ENCODE measurements at places on chromosomes 16 and 17.
A peak's percentile ranks its signal among the peaks of the same experiment; 100 is the strongest.

- no peak for DNase-seq
Measured at GRCh38 chr17:41800601-41801373, 11.0 kb downstream of the P3H4 start.

- no peak for DNase-seq
Measured at GRCh38 chr16:87492291-87492630, 563 bp downstream of the ZCCHC14 start.

- peak; percentile 50 for DNase-seq
Measured at GRCh38 chr17:34606763-34607162, 27.4 kb downstream of the TMEM132E start.

GRCh38 chr17:41863074-41863848 lies 2.0 kb downstream of the KLHL11 start:
- DNase-seq = no peak

- no peak for DNase-seq
Measured at GRCh38 chr17:10018461-10018891, 113.4 kb upstream of the RCVRN start.

- no peak for DNase-seq
Measured at GRCh38 chr17:82175951-82176350, 36.7 kb downstream of the CCDC57 start.

- DNase-seq = peak; percentile 68
Measured at GRCh38 chr16:27531826-27532800, 17.6 kb downstream of the GTF3C1 start.

GRCh38 chr16:85103114-85104079 lies 8.9 kb downstream of the CIBAR2 start:
- no peak for DNase-seq

DNA sequence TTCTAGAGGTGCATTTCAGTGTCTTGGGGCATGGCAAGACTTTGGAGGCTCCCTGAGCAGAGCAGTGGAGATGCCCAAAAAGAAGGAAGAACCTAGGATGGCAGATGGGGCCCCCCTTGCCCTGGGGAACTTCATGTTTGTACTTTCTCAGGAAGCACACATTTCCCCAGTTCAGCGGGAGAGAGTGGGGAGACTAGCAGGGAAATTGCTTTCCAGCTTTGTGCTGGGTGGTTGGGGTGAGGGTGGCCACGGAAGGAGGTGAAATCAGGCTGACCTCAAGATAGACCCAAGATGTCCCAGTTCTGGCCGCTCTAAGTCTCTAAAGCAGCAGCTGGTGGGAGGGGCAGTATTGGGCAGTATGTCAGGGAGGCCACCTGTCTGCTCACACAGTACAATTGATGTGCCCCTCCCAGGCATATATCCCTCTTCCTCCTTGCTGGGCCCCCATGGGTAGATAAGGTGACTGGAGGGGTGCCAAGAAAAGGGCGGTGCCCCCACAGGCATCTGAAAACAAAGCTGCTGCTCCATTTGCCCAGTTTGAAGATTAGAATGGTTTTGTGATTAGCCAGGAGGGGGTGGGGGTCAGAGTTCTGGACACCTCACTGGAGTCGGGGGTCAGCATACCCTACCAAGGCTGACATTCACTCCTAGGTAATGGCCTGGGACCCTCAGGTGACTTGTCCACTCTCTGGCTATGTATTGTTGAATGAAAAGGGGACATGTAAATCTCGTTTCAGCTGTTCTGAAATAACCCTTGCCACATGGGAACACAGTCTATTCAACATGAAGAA lies 17.1 kb upstream of the NAGLU start:
- DNase-seq = peak; percentile 71

GRCh38 chr17:78174870-78175642 lies 6.7 kb downstream of the SYNGR2 start:
- no peak for DNase-seq

GRCh38 chr17:64306850-64307463 lies 43.9 kb upstream of the TEX2 start:
- no peak for DNase-seq

DNA sequence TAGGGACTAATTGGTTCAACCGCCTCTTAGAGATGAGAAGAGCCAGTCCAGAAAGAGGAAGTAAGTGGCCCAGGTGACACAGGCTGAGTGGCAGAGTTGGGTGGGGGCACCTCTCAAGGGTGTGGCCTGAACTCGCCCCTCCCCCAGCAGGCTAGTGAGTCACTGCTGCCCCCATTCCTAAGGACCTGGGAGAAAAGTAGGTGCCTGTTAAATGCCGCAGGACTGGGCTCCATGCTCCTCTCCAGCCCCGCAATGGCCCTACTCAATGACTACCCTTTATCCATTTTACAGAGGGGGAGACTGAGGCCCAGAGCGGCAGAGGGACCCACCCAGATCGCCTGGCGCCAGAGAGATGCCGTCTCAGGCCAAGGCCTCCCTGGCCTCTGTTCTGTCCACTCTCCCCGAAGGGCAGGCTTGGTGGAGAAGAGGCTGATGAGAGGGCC lies 8.1 kb downstream of the TMEM235 start:
- DNase-seq = no peak

GRCh38 chr17:81388612-81389367 lies 6.5 kb upstream of the BAHCC1 start:
- no peak for DNase-seq

GRCh38 chr16:23948949-23949411 lies 113.2 kb downstream of the PRKCB start:
- no peak for DNase-seq

GRCh38 chr16:635573-636205 lies 416 bp downstream of the METTL26 start:
- DNase-seq = no peak

DNA sequence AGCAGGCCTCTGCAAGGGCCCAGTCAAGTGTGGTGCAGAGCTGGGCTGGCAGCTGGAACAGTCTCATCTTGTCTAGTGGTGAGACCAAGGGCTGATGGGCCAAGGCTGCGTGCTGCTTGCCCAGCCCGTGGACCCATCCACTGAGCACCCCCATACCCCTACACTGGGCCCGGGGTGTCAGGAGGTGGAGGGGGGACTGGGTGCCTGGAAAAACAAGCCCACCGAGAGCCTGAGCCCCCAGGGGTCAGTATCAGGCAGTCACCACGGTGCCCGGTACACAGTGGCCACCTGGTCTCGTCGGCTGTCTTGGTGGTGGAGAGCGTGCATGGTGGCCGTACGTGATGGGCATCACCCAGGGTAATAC lies 238.3 kb downstream of the SEC14L1 start:
- no peak for DNase-seq

DNA sequence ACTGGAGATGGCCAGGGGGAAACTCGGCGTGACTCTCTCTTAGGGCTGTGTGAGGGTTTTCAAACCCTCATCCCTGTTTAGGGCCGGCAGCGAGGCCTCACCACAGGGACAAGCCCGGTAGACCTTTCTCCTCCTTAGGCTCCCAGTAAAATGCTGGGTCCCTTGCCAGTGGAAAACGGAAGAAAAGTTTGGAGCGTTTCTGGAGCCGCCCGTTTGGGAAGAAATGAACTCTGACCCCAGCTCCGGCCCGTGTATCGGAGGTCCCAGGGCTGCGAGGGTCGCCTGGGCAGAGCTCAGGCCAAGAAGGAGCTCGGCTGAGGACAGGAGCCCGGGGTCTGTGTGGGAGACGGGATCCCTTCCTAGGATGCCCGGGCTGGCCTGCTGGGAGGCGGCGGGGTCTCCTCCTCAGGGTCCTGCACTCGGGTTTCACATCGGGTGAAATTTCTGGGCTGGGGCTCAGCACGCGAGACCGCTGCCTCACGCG lies 23.2 kb downstream of the ZNF213 start:
- no peak for DNase-seq

- no peak for DNase-seq
Measured at GRCh38 chr17:30920282-30920681, 1.5 kb upstream of the ADAP2 start.

GRCh38 chr17:9557161-9557755 lies 18.4 kb downstream of the STX8 start:
- no peak for DNase-seq

GRCh38 chr16:81921843-81922584 lies 89.3 kb downstream of the SDR42E1 start:
- no peak for DNase-seq

DNA sequence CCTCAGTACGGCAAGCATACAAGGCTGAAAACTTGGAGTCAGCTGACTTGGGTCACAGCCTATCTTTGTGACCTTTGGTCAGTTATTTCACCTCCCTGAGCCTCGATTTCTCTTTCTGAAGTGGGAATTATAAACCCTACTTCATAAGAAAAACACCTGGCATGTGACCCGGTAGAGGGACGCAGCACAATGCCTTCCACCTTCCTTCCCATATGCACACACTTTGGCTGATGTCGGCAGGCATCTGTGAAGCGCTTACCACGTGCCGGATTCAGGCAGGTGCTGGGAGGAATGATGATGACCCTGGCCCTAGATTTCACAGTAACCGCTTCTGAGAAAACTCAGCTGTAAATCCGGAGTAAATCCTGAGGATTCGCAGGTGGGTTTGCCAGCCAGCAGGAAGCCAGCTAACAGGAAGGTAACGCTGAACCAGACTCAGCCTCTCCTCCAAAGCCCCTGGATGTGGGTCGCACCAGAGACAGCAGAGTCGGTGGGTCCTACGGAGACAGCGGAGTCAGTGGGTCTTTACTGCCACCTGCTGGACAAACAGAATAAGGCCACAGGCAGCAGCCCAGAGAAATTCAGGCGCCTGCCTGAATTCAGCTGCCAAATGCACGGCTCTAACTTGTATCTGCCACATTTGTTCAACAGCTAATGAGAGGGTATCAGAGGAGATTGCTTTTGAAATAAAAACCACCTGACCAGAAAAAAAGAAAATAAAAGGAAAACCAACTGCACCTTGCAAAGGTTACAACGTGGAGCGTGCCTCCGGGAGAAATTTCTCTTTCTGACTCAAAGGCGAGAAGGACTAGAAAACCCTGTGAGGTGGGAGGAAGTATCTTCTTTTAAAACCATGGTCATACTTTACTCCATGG lies 16.6 kb downstream of the COPRS start:
- peak; percentile 80 for DNase-seq

- no peak for DNase-seq
Measured at GRCh38 chr17:37677021-37677420, 33.8 kb upstream of the DDX52 start.

- DNase-seq = no peak
Measured at GRCh38 chr16:31502981-31503380, 5.2 kb downstream of the RUSF1 start.

DNA sequence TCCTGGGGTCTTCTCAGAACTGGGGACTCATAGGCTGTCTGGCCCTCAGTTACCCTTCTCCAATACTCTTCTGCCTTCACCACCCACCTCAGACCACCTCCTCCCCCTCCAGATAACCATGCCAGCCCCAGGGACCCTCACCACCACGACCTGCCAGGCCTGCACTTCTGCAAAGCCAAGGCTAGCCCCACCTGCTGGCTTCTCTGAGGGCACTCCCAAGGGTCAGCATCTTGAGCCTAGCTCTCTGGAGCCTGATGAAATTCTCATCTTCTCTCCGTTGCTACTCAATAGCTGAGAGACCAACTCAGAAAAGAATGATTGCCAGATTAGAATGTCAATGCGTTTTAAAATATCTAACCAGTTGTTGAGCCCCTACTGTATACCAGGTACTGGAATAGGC lies 56.1 kb upstream of the LYRM9 start:
- DNase-seq = no peak

GRCh38 chr16:75927810-75928209 lies 201.5 kb upstream of the CPHXL start:
- no peak for DNase-seq

DNA sequence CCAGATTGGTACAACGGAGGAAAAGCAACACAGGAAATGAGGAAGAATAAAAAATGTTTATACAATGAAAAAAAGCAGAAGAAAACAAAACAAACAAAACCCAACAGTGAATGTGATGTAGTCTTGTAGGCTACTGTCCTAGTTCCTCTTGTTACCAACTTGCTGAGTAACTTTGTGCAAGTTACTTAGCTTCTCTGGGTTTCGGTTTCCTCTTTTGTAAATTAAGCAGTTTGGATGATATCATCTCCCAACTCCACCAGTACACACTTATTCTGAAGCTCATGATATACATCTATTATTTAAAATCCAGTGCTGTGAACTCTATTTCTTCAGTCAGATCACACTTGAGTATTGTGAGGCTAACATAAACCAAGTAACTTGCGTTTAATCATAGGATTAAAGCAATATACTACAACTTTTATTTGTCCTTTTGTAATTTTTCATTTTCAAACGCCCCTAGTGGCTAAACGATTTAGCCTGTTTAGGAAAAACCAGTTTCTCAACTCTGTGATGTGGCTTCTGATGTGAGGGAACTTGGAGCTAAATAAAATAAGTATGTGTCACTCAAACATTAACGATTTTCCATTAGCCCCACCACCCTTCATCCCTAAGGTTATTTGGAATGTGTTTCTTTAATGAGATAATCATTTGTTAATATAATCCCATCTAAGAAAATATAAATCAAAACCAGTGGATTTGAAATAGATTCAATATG lies 1.4 kb upstream of the UNK start:
- DNase-seq = no peak

DNA sequence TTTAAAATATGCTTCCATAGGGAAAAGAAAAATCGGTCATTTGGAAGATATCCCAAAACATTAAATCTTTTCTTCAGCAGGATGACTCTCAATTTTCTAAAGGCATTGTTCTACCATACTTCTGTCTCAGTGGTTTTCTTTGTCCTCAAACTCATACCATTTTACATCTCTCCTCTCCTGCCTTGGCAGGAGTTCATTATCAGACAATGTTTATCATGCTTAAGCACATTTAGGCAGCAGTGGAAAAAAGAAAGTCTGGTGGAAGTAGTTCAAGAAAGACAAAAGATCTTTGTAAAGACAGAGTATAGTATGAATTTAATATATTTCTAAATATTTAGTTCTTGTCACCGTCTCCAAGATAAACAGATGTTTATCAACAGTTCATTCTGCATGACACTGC lies 68.2 kb downstream of the CDK12 start:
- DNase-seq = no peak

GRCh38 chr17:44614862-44615261 lies 41.4 kb upstream of the MEIOC start:
- no peak for DNase-seq

DNA sequence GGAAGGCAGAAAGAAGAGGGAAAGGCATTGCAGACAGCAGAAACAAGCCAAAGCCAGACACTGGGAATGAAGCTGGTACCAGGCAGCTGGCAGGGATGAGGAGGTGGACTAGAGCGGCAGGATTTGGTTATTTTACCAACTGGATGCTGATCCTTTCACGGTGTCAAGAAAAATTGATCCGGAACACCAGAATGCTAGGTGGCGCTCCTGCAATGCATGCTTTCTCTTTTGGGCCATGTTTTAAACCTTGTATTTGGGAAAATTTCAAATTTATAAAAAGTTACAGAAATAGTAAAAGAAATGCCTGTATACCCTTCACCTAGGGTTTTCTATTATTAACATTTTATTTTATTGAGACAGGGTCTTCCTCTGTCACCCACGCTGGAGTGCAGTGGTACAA lies 224.7 kb downstream of the SOX9 start:
- DNase-seq = no peak

GRCh38 chr16:79542237-79542774 lies 58.2 kb downstream of the MAF start:
- DNase-seq = peak; percentile 37
